B cell (primary cell): ENCODE measurements at places on chromosomes 12 and 14.

DNA sequence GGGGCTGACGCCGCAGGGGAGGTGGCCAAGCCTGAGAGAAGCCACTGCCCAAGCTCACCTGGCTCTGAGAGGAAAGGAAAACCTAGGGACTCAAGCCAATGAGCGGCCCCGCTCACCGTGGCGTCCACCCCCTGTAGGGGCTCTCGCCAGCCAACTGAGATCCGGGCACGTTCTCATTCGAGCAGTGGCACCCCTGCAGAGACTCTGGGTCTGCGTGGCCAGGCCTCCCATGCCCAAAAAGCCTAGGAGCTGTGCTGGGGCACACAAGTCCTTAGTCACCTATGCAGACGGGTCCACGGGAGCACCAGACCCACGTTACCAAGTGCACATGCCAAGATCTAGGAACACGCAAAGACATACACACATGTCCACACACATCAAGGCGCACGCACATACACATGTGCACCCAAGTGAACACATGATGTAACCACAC lies 106.2 kb downstream of the NCOR2 start:
- no peak for DNase-seq

GRCh38 chr14:32657081-32657480 lies 281.6 kb upstream of the NPAS3 start:
- DNase-seq = no peak

DNA sequence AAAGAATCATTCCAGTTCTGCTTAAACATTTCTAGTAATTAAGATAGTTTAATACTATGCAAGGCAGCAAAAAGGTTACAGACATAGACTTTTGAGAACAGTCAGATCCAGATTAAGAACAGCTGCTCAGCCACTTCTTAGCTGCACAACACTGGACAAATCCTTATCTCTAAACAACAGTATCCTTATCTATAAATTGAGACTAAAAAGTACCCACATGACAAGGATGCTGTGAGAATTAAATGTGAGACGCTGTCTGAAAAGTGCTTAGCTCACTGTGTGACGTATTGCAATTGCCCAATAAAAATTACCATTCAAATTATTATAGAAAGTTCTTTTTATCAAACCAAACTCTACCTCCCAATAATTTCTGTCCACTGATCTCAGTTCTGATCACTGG lies 35.5 kb downstream of the BORCS5 start:
- DNase-seq = no peak

GRCh38 chr12:40566271-40566670 lies 126.0 kb upstream of the CNTN1 start:
- no peak for DNase-seq

DNA sequence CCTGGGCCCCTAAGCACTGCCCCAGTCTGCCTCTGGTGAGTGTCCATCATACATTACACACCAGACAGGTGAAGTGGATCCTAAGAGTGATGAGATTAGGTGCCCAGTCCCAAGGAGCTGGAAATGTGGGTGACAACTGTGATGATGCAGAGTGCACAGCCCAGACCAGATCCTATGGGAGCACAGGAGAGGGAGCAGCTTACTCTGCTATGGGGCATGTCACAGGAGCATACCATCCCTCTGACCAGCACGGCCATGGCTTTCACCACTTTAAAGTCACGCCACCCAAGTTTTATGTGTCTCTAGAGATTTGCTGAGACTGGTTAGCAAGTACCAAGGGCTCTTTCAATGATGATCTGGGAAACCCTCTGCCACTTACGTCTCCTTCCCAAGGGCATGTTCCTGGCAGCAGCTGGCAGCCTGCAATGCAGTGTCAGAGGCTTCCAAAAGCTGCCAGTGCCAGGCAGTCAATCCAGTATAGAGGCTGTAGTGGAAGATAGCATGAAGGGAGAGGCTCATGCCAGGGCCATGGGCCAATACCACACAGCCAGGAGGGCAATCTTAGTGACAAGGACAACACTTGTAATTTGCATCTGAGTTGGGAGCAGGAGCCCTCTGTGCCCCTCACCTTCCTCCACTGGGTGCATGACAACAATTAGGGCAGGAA lies 40.2 kb downstream of the STAB2 start:
- DNase-seq = no peak
